ENCODE measurements at places on chromosomes 5 and 9. TPM values are rescaled to one million over a fixed set of nuclear protein-coding genes. Genes with fewer than 3 reads are reported as not detected.

The ABCA2 gene
- 41.5 TPM for total RNA-seq

The ZNG1E gene
- 68.7 TPM for total RNA-seq

The IFNA2 gene
- not detected for total RNA-seq

The PRRX2 gene
- not detected for total RNA-seq

The ATOX1 gene
- 26.8 TPM for total RNA-seq

The CCL21 gene
- total RNA-seq = not detected

The SHC3 gene
- 0.42 TPM for total RNA-seq

The SLC34A1 gene
- total RNA-seq = 0.25 TPM

- DNase-seq = no peak
Measured at GRCh38 chr5:13664377-13664776, 280.1 kb downstream of the DNAH5 start.

DNA sequence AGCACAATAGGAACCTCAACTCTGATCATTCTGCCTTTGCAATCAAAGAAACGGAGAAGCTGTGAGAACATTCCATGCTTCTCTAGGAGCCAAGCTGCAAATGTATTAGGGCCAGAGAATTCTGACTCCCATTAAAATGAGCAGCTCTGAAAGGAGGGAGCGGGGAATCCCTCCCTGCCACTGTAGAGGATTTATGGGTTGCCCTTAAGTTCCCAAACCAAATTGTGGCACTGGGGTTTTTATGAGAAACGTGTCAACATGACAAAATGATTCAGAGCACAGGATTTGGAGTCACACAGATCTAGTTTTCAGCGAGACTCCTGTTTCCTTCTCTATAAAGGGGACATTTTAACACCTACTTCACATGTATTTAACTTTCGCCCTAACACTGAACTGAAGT is 1.8 kb downstream of the IL6ST start:
- no peak for DNase-seq

- no peak for DNase-seq
Measured at GRCh38 chr9:14323985-14324650, 10.2 kb upstream of the NFIB start.

GRCh38 chr9:106405871-106406435 is 457.0 kb upstream of the ZNF462 start:
- DNase-seq = no peak

DNA sequence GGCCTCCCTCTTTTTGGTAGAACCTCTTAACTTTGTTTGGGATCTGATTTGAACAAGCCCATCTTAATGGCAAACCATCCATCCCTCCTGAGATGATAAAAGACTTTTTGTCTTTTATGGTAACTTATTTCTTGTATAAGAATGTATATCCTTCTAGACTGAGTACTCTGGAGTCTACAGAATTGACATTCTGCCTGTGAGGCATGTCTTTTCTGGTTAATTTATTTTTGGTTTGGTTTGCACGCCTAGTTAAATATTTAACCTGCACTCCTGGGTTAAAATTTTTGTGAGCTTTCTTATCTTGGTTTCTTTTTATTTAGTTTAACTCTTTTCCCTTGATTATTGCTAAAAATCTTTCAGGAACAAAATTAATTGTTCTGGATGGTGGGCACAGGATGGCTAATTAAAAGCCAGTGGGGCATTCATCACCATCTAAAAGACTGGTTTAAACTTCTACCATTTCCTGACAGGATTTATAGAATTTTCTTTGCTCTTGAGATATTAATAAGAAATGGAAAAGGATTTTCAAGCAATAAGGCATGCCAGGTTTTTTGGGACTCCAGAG is 50.3 kb downstream of the PHAX start:
- no peak for DNase-seq

DNA sequence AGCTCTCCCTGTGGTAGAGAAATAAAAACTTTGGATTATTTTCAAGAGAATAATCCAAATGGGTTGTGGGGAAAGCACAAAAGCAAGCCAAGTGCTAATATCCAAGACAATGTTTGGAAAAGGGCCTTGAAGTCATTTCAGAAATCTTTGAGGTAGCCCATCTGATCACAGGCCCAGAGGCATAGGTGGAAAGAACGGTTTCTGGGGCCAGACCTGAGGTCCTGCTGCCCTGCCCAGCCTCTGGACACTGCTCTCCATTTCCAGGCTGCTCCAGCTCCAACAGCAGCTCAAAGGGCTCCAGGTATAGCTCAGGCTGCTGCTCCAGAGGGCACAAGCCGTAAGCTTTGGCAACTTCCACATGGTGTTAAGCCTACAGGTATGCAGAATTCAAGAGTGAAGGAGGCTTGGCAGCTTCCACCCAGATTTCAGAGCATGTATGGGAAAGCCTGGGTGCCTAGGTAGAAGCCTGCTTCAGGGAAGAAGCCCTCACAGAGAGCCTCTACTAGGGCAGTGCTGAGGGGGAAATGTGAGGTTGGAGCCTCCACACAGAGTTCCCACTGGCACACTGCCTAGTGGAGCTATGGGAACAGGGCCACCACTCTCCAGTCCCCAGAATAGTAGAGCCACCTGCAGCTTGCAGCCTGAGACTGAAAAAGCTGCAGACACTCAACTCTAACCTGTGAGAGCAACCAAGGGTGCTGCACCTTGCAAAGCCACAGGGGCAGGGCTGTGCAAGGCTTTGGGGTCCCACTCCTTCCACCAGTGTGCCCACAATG is 133.1 kb downstream of the PIK3R1 start:
- DNase-seq = no peak

GRCh38 chr9:84781458-84781857 is 111.9 kb downstream of the NTRK2 start:
- DNase-seq = no peak

DNA sequence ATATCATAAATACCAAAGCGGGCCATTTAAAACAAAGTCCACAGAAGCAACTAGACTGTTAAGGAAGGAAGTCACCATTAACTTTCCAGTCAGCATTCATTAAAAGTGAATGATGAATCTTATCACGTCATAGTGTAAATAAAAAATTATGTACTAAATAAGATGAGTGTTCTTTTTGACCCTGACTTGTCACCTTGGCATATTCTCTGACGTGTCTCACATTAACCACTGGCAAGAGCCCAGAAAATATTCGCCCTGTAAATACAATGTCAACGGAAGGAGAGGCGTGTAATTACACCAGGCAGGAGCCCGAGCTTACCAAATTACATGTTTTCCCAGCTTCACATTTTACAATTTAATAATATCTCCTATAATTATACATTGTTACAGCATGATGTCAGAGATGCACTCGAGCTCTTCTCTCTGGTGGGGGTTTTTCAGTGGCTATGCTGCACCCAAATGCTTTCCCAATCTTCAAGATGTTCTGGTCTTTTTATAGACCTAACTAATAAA is 29.3 kb upstream of the UBE2QL1 start:
- DNase-seq = no peak

- DNase-seq = no peak
Measured at GRCh38 chr5:167639766-167640165, 651.7 kb upstream of the WWC1 start.

- no peak for DNase-seq
Measured at GRCh38 chr9:92616655-92617111, 53.2 kb downstream of the IPPK start.

- no peak for DNase-seq
Measured at GRCh38 chr9:28882529-28882928, 1309.2 kb upstream of the C9orf72 start.

GRCh38 chr5:82636591-82636990 is 358.4 kb upstream of the RPS23 start:
- no peak for DNase-seq

- DNase-seq = no peak
Measured at GRCh38 chr5:3027185-3027865, 275.8 kb upstream of the IRX2 start.

GRCh38 chr5:173903396-173904140 is 15.4 kb downstream of the CPEB4 start:
- no peak for DNase-seq

All from naive thymus-derived CD8-positive, alpha-beta T cell (primary cell).